GM04504 (cell line): ENCODE measurements at places on chromosomes 3 and 15.

- peak; percentile 25 for DNase-seq
Measured at GRCh38 chr3:42247576-42248027, 18.4 kb downstream of the CCK start.

GRCh38 chr15:27955087-27955486 is 144.0 kb downstream of the OCA2 start:
- no peak for DNase-seq

DNA sequence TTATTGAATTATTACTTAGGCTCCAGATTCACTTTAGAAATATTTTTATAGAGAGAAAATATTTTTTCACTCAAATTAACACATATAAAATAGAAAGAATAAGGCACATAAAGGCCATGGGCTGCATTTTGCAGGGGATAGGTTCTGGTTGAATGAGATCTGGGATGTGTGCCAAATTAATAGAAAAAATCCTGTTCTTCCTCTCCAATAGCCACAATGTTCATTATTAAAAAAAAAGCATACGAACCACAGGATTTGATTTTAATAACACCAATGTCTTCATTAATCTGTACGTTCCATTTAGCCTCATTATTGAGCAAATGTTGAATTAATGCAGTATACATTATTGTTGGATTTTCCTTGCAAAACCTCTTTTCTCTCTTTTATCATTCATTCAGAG is 622.8 kb upstream of the AGTR1 start:
- no peak for DNase-seq

- DNase-seq = no peak
Measured at GRCh38 chr3:50334339-50335075, 6.1 kb downstream of the RASSF1 start.

- DNase-seq = no peak
Measured at GRCh38 chr15:57503911-57504598, 87.6 kb upstream of the MYZAP start.

GRCh38 chr3:172132159-172132586 is 92.8 kb downstream of the FNDC3B start:
- no peak for DNase-seq
